IPS DF 6.9 (cell line): ENCODE measurements at places on chromosomes 12 and 14.

DNA sequence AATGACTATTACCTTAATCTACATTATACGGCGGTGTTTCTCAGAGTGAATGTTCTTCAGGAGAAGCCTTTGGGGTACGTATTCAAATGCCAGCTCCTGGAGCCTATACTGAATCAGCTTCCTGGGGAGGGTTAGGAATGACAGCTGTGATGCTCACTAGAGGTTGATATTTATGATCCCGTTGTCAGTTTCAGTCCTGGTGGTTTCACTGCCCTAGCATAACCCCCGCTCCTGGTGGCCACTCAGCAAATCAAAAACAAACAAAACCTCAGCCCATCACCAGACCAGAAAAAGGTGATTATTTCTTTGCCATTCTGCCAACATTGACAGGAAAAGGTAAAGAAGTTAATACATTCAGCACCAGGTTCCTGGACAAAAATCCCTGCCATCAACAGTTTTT lies 136.5 kb upstream of the CRY1 start:
- H3K4me1 ChIP-seq, result peaks cover 5% of the 10 kb centered on the region; the same call in 1 of the 2 replicates
- H3K27ac ChIP-seq, result no peak overlapping the region
- no peak overlapping the region for H3K4me3 ChIP-seq
- no peaks in the 10 kb centered on the region for H3K27me3 ChIP-seq
- H3K36me3 ChIP-seq, result no peaks in the 10 kb centered on the region

DNA sequence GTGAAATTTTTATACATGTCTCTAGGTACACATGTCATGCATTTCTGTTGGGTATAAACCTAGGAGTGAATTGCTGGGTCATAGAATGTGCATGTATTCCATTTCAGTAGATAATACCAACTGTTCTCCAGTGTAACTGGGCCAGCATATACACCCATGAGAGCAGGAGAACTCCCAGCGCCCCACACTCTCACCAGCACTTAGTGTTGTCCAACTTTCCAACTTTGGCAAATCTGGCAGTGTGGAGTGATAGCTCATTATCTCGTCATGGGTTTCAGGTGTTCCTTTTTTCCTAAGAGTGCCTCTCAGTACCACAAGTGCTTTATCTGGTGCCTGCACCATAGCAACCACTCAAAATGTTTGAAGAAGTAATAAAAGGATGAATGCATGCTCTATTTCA lies 40.1 kb downstream of the NGB start:
- H3K27me3 ChIP-seq, result no peaks in the 10 kb centered on the region
- no peak overlapping the region for H3K27ac ChIP-seq
- no peak overlapping the region for H3K4me3 ChIP-seq

DNA sequence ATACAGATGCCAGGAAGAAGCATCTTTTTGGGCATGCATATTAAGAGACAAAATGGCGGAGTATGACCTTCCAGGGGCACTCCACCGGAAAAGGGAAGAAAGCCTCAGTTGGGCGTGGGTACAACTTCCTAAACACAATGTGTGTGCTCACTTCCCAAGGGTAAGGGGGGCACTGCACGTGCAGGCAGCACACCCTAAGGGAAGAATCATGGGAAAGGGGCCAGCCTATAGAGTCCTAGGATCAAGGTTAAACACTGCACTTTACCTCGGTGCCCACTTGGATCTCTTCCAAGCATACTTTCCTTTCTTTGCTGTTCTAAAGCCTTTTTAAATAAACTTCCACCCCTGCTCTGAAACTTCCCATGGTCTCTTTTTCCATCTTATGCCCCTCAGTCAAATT lies 14.8 kb downstream of the OR6J1 start:
- no peak for DNase-seq
- H3K4me1 ChIP-seq, result no peaks in the 10 kb centered on the region; the same call in 1 of the 2 replicates
- H3K27me3 ChIP-seq, result no peaks in the 10 kb centered on the region
- no peaks in the 10 kb centered on the region for H3K36me3 ChIP-seq

GRCh38 chr14:30177781-30178180 lies 250.1 kb upstream of the PRKD1 start:
- no peak overlapping the region for H3K27ac ChIP-seq
- H3K4me3 ChIP-seq, result no peak overlapping the region
- no peaks in the 10 kb centered on the region for H3K36me3 ChIP-seq
- DNase-seq, result no peak

GRCh38 chr12:106248312-106248845 lies 559 bp upstream of the CKAP4 start:
- H3K4me1 ChIP-seq, result peaks cover 1% of the 10 kb centered on the region; the same call in 1 of the 2 replicates
- no peak for DNase-seq
- no peak overlapping the region for H3K27ac ChIP-seq
- no peaks in the 10 kb centered on the region for H3K36me3 ChIP-seq
- H3K4me3 ChIP-seq, result peak overlapping the region; percentile 59; the same call in 1 of the 2 replicates

DNA sequence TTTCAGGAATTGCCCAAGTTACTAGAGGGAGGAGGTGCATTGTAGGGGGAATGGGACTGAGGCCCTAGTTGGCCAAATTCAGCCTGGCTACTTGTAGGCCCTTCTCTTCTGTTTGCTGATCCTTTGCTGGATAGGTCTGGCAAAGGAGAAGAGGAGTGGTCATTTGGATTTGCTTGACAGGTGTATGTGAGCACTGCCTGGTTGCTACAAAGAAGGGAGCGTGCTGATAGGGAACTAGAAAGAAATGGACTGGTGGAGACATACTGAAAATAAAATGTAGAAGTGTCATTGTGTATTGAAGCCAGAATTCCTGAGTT lies 3.6 kb downstream of the PSMA6 start:
- DNase-seq, result no peak
- no peaks in the 10 kb centered on the region for H3K4me1 ChIP-seq
- no peak overlapping the region for H3K4me3 ChIP-seq
- no peaks in the 10 kb centered on the region for H3K27me3 ChIP-seq
